ENCODE measurements at places on chromosomes 12 and 14.

DNA sequence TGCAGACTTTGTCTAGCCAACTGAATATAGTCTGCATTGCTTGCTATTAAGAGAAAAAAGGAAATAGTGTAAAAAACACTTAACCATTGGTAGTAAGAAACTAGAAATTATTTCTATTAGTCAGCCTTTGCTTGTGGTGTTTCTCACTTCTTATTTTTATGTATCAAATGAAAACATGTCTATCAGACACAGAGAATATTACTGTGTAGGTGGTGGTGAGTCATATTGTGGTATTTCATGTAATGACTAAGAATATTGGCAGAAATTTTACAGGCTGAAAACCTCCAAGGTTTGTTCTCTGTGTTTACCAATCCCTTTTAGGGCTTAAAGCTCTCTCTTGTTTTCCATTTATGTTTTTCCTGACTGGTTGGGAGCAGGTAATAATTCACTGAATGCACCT is 87.2 kb downstream of the DAAM1 start:
- no peak for DNase-seq

DNA sequence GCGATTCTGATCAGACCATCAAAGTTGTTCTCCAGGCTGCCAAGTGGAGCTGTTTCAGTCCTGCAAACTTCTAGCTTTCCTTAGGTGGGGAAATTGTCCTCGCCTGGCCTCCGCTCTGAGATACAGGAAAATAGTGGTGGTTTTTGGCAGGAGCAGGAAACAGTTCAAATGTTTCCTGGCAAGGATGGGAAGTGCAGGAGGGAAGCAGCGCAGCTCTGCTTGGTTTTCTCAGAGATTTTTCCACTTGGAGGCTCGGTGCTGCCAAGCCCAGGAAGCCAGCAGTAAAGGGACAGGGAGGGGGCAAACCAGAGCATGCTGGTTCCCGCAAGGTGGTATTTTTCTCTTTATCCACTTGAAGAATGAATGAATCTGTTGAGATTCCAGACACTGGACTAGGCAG is 17.0 kb downstream of the TMEM63C start:
- DNase-seq, result no peak

- no peak for DNase-seq
Measured at GRCh38 chr12:40794087-40794486, 101.8 kb downstream of the CNTN1 start.

DNA sequence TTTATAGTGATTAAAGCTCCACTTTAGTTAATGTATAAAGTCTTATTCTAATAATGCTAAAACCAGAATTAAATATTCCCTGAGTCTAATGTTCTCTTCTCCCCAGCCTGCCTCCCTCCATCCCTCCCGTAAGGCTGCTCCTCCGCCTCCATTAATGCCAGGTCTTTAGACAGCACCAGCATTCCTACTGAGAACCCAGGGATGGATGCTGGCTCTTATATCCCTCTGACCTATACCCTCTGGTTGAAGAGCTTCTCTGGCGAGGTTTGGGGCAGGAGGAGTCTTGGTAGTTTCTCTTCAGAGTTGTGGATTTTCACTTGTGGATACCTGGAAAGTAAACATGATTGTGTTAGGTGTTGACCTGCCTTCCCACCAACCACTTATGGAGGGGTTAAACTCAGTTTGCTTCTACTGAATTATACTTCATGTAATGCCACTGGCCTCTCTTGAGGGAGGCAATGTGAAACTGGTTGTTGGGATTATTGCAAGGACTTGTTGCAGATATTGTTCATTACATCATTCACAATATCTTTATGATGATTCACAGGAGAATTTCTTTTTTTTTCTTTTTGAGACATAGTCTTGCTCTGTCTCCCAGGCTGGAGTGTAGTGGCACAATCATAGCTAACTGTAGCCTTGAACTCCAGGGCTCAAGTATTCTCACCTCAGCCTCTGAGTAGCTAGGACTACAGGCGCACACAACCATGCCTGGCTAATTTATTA is 11.1 kb upstream of the SMAGP start:
- no peak for DNase-seq
